ENCODE measurements at places on chromosomes 1 and 21.

DNA sequence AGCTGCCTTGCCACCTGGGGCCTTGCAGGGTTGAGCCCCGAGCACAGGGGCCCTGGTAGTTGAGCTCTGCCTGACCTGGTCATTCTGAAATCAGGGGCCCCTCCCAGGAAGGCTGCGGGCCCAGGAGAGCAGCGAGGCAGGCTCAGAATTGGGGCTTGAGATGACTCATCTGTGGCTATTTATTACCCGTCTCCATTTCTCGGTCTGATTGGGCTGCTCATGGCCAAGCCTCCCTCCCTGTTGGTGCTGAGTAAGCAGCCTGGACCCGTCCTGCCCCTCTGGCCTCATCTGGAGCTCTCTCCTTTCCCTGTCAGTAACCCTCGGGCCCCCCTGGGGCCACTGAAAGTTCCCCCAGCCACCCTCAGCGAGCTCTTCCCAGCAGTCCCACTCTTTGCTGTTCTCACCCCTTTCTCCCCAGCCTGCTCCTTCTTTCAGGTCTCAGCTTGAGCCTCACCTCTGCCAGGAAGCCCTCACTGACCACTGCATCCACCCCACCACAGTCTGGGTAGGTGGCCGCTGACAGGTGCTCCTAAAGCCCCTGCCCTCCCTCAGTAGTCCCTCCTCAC lies 11.0 kb upstream of the TNFRSF8 start:
- no peak for DNase-seq

DNA sequence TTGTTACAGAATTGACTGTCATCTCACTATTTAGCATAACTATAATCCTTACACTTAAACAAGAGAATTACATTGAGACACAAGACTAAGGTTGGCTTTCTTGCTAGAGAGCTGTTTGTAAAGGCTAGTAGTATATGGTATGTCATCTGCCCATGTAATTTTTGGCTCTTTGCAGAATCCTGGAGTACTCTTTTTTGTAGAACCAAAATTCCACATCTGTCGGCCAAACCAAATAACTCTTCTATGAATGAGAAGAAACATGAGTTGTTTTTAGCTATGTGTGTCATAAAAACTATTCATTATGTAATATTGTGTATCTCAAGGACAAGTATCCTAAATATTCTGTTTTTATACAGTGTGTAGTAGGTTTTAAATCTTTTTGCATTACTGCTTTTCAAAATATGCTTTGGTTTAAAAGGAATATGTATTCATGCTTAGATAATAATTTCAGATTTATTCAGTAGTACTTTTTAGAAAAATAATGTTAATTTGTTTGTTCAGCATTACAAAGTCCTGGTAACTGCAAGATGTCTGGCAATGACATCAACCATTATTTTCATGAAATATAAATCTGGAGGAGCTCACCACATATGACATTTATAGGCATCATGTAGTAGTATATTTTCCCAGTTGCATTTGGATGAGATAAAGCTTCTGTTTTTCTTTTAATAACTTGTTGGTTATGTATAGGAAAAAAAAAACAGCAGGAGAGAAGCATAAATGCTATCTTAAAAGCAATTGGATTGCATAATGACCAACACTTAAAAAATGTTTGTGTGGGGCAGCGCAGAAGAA lies 159.8 kb downstream of the HS2ST1 start:
- DNase-seq, result no peak

GRCh38 chr1:212791261-212791675 lies 309 bp downstream of the NSL1 start:
- no peak for DNase-seq

GRCh38 chr1:227417756-227418480 lies 99.6 kb upstream of the CDC42BPA start:
- DNase-seq, result no peak

- DNase-seq, result no peak
Observed at GRCh38 chr21:39694750-39695149, 50.2 kb upstream of the IGSF5 start.

DNA sequence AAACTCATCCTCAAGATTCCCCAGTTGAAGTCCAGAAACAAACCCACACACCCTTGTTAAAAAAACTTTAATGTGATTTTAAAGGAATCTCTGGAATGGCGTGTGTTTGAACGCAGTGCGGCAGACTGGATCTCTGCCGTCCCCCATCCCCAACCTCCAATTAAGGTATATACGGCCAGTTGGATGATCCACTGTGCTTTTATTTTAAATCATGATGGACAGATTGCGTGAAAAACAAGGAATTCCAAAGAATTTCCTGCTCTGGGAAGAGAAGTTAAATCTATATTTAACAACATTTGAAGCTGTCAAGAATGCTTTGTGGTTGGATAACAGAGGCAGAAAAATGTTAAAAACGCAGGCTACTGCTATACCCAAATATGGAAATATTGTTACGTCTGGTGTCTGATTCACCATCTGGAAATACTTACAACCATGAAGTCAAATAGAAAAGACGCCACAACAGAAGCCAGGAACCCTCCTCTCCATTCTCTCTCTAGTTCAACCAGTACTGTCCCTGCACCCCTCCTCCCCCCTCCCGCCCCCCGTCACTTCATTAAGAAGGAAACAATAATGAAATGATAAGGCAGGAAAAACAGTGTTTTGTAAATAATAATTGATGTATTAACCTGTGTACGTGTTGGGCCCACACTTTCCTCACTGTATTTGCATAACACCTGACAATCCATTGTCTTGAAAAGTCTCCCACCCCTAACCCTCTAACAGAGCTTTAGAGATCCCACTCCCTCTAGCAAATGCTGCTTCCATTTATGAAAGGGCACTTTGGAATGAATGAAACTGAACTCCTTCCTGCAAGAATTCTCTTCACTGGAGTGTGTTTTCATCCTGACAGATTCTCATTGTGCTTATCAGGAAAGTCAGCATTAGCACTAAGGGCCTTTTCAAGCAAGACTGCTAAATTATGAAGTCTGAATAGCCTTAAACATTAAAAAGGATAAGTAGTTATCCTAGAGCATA lies 2.0 kb upstream of the CCN1 start:
- no peak for DNase-seq

- no peak for DNase-seq
Observed at GRCh38 chr1:54390655-54391054, 15.5 kb downstream of the SSBP3 start.

- DNase-seq, result no peak
Observed at GRCh38 chr1:184031409-184032107, 6.0 kb downstream of the COLGALT2 start.

DNA sequence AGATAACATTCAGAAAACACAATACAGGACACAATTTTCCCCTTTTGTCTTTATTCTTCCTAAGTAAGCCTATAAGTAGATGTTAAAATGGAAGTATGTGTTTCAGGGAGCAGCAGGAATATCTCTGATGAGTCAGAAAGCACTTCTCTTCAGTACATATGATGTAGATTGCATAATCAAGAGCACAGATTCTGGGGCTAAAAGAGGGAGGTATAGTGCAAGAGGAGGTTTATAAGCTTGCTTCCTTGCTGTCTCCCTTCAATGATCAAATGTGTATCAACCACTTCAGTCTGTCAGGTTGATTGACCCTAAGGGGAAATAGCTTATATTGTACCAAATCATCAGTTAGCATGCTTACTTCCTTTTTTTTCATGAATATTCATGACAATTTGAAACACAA lies 822.8 kb downstream of the BRINP3 start:
- DNase-seq, result no peak

GRCh38 chr21:22900490-22900889 lies 1902.3 kb downstream of the NCAM2 start:
- no peak for DNase-seq

DNA sequence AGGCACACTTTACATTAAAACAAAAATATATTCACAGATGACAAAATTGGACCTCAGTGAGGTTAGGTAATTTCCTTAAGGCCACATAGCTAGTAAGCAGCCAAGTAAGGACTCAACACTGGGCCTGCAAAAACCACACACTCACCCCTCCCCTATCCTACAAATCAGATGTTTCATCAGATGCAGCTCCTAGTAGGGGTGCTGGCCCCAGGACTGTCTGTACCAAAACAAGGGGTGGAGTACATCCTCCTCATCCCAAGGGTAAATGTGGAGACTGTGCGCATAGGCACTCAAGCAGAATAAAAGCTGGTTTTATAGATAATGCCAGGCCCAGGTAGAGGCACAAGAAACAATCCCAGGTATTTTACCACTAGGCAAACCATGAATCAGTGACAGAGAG lies 25.7 kb downstream of the URB1 start:
- DNase-seq, result no peak

GRCh38 chr1:40281853-40282252 lies 23.8 kb downstream of the ZMPSTE24 start:
- no peak for DNase-seq

DNA sequence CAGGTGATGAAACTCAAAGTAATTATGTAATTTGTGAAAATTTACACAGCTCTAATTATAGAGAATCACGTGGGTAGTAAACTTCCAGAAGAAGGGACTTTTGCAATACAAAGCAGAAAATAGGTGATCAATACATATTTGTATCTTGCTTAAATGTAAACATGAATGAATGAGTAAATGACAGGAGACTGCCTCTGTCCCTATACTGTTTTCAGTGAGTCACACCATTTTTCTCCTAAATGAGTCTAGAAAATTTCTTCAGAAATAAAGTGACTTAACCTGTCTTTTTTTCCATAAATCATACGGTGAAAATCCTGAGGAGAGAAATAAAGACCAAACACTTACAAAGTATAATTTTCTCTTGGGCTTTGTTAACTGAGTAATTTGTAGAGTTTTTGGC lies 11.9 kb downstream of the RAP1A start:
- DNase-seq, result no peak

- no peak for DNase-seq
Observed at GRCh38 chr1:109290998-109291397, 8.1 kb upstream of the PSRC1 start.
